ENCODE measurements at places on chromosomes 13 and 19. TPM values are rescaled to one million over a fixed set of nuclear protein-coding genes. Genes with fewer than 3 reads are reported as not detected.

GRCh38 chr19:2720777-2721569 lies at the start of gene DIRAS1:
TSS of gene DIRAS1 (minus strand) at chr19:2721372. CDS start at chr19:2717806, 3,566 bp downstream.
- H3K36me3 ChIP-seq, result no peaks in the 10 kb centered on the region
- no peak within 1 kb of the TSS for H3K27ac ChIP-seq
- peaks cover 23% of the 10 kb centered on the region for H3K27me3 ChIP-seq
- no peak for DNase-seq
- peaks cover 3% of the 10 kb centered on the region for H3K4me1 ChIP-seq
- no peak within 1 kb of the TSS for H3K4me3 ChIP-seq

- no peaks in the 10 kb centered on the region for H3K4me1 ChIP-seq
- no peak for DNase-seq
- H3K4me3 ChIP-seq, result no peak overlapping the region
- no peaks in the 10 kb centered on the region for H3K36me3 ChIP-seq
- no peaks in the 10 kb centered on the region for H3K27me3 ChIP-seq
- H3K27ac ChIP-seq, result no peak overlapping the region
Observed at GRCh38 chr13:72379581-72379980, 347.8 kb downstream of the MZT1 start.

DNA sequence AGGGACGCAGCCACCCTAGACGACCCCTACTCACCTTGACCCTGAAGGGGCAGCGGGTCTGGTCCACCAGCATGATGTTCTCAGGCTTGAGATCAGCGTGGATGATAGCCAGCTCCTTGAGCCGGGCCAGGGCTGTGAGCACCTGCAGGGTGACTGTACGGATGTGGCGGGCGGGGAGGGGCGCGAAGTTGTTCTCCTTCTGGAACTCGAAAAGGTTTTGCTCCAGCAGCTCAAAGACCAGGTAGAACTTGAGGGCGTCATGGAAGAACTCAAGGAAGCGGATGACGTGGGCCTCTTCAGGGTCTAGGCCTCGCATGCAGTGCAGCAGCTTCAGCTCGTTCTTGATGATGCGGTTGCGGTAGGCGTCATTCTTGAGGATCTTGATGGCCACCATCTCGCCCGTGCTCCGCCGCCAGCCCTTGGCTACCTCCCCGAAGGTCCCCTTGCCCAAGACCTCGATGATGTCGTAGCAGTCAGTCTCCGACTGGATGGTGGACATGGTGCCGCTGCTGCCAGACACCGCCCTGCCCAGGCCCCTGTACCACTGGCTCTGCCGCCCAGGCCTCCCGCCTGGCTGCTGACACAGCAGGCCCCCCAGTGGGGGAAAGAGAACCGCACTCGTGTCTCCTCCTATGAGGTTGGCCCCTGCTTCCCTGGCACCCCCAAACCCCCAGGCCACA lies 437 bp downstream of the HIPK4 start:
- H3K36me3 ChIP-seq, result no peaks in the 10 kb centered on the region
- DNase-seq, result no peak
- peaks cover 2% of the 10 kb centered on the region for H3K4me1 ChIP-seq

DNA sequence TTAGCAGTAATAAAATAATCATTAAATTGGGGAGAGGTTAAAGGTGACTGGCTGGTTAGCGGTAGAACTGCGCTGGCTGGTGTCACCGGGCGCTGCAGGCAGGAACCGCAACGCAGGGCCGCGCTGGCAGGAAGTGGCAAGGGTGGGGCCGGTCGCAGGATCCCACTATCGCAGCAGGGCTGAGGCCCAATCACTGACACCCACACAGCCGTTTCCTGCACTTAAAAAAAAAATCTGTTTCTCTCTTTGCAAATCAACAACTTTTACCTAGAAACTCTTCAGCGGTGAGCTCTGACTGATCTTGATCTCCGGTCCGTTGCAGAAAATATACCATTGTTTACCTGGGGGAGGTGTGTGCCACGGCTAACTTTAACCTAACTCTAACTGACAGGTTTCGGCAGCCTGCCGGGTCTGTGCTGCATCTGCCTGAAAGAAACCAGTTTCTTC lies 46.9 kb downstream of the KLF2 start:
- no peak overlapping the region for H3K4me3 ChIP-seq
- peaks cover 7% of the 10 kb centered on the region for H3K4me1 ChIP-seq
- peak; percentile 96 for DNase-seq
- H3K36me3 ChIP-seq, result peaks cover 46% of the 10 kb centered on the region

GRCh38 chr19:11448410-11448809 lies 13.0 kb downstream of the PRKCSH start:
- no peaks in the 10 kb centered on the region for H3K27me3 ChIP-seq
- no peak for DNase-seq
- H3K36me3 ChIP-seq, result peaks cover 30% of the 10 kb centered on the region
- no peak overlapping the region for H3K4me3 ChIP-seq

GRCh38 chr13:98941126-98941525 lies 36.7 kb downstream of the DOCK9 start:
- H3K4me1 ChIP-seq, result no peaks in the 10 kb centered on the region
- DNase-seq, result no peak
- no peak overlapping the region for H3K4me3 ChIP-seq
- H3K36me3 ChIP-seq, result peaks cover 9% of the 10 kb centered on the region
- H3K27me3 ChIP-seq, result no peaks in the 10 kb centered on the region
- H3K27ac ChIP-seq, result no peak overlapping the region

DNA sequence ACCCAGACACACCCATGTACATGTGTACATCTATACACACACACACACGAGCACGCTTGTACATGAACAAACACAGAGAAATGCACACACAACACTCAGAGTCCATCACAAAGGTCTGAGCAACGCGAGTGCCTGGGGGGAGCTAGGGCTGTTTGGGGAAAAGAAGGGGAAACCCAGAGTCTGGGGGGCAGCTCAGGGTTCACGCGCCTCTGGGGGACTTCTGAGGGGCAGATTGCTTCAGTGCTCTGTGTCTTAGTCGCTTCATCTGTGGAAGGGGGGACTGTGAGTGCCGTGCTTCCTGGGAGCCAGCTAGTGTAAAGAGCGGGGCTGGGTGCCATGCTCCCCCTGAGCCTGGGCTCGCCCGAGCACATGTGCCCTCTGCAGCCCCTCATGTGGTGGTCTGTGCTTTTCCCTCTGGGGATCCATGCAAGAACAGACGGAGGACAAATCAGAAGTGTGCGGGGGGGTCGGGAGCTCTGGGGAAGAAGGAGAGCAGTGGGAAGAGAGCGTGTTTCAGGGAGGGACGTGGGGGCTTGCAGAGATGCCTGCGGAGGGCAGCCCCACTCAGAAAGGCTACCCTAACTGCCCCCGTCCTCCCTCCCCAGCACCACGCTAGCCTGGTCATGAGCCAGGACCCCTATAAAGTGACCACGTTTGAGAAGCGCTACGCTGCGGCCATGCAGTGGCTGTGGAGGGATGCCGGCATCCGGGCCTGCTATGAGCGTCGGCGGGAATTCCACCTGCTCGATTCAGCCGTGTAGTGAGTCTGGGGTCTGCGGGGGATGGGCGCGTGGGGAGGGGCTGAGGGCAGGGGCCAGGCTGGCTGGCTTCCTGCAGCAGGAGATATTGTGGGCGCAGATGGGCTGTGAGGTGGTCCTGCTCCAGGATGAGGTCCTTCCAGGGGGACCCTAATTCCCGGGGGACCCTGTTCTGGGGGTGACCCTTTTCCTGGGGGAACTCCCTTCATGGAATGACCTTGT lies 14.0 kb downstream of the GNA15 start:
- no peak overlapping the region for H3K27ac ChIP-seq
- peaks cover 24% of the 10 kb centered on the region for H3K4me1 ChIP-seq
- no peak overlapping the region for H3K4me3 ChIP-seq
- peaks cover 36% of the 10 kb centered on the region for H3K36me3 ChIP-seq

DNA sequence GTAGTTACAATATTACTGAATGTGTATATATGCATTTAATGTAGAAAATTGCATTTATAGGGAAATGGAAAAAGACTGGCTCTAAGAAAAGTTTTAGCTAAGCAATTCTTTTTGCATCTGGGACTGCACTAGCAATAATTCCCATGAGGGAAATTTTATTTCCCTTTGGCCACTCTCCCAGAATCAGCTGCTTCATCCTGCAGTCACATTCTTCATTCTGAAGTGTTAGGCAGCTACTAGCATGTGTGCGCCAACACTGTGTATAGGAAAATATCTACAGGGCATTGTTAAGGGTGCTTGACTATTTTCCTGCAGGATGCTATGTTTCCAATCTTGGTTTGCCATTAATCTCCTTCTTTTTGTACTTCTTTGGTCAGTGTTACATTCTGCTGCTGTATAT lies 312.8 kb upstream of the PCDH20 start:
- H3K36me3 ChIP-seq, result no peaks in the 10 kb centered on the region
- H3K4me3 ChIP-seq, result no peak overlapping the region
- DNase-seq, result no peak
- no peak overlapping the region for H3K27ac ChIP-seq

GRCh38 chr13:28094306-28094705 lies 6.1 kb downstream of the FLT3 start:
- DNase-seq, result no peak
- H3K4me3 ChIP-seq, result no peak overlapping the region
- H3K4me1 ChIP-seq, result no peaks in the 10 kb centered on the region
- no peak overlapping the region for H3K27ac ChIP-seq
- H3K36me3 ChIP-seq, result no peaks in the 10 kb centered on the region
- peaks cover 45% of the 10 kb centered on the region for H3K27me3 ChIP-seq

- no peak overlapping the region for H3K4me3 ChIP-seq
- peaks cover 10% of the 10 kb centered on the region for H3K36me3 ChIP-seq
- peaks cover 10% of the 10 kb centered on the region for H3K4me1 ChIP-seq
- no peaks in the 10 kb centered on the region for H3K27me3 ChIP-seq
Observed at GRCh38 chr19:19554074-19555023, 16.3 kb downstream of the CILP2 start.

DNA sequence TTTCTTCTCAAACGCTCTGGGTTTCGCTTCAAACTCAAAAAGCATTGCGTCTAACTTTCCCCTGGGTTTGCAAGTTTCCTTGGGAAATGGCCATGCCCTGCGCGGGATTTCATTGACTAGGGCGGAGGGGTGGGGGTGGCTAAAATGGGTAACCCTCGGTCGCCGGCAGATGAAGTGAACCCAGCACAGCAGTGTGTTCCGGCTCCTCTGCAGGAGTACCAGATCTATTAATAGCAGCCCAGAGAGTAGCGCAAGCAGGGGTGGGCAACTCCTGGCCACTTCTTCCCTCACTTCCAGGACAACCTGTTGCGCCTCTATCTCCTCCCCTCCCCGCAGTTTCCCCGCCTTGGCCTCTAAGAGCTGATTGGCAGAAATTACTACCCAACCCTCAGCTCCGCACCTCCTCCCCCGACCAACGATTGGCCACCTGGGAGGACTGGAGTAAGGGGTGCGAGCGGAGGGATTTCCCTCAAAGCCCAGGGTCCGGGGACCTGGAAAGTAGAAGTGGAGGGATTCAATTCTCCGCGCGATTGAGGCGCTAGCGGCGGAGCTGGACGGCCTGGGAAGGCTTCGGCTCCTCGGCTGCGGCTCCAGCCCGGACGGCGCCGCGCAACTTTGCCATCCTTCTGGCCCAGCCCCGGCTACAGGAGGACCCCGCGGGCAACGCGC lies at the start of gene FREM2:
TSS of gene FREM2 (plus strand) at position 501 of the 669 bp plus-strand sequence. CDS start 268 bp downstream, outside the sequence.
- DNase-seq, result no peak
- H3K4me3 ChIP-seq, result no peak within 1 kb of the TSS
- no peaks in the 10 kb centered on the region for H3K36me3 ChIP-seq
- H3K4me1 ChIP-seq, result no peaks in the 10 kb centered on the region
- H3K27me3 ChIP-seq, result peaks cover 12% of the 10 kb centered on the region

DNA sequence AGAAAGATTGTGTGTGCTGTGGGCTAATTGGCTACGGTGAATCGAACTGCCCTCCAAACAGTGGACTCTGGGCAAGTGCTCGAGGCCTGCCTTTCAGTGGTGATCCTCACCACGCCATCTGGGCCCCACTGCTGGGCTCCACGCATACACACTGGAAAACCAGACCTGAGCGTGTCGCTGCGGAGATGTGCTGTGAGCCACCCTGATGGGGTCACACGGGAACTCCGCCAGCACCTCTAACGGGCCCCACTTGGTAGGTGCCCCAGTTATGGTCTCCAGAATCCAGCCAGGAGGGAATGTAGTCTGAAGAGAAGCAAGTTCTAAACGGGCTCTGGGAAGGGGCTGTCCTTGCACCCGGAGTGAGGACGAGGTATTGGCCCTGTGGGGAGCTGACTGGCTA lies 39.3 kb downstream of the C13orf46 start:
- peaks cover 24% of the 10 kb centered on the region for H3K27me3 ChIP-seq
- no peak overlapping the region for H3K27ac ChIP-seq
- no peak for DNase-seq
- H3K4me1 ChIP-seq, result peaks cover 13% of the 10 kb centered on the region
- H3K4me3 ChIP-seq, result no peak overlapping the region
- no peaks in the 10 kb centered on the region for H3K36me3 ChIP-seq

- DNase-seq, result peak; percentile 38
- H3K27me3 ChIP-seq, result no peaks in the 10 kb centered on the region
- peaks cover 55% of the 10 kb centered on the region for H3K36me3 ChIP-seq
- H3K4me3 ChIP-seq, result peak overlapping the region; percentile 65
- peak overlapping the region; percentile 87 for H3K27ac ChIP-seq
Observed at GRCh38 chr19:41325947-41326706, 16.2 kb downstream of the CCDC97 start.

DNA sequence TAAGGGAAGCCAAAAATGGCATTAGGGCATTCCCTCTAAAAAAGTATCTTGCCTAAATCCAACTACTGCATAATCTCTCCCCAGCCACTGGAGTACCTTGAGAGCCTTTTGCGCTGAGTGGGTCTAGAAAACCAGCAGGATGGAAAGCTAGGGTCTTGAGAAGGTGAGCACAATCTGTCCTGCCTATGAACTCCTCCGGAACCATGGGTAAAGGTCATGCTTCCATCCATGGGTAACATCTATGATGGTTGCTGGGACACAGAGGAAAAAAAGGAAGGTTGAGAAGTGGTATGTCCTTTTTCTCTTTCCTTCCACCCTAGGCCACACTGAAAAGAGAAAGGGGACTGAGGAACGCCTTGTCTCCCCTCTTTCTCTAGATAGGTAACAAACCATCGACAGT lies 52.4 kb downstream of the ZNF676 start:
- no peak for DNase-seq
- H3K4me1 ChIP-seq, result no peaks in the 10 kb centered on the region
- H3K4me3 ChIP-seq, result no peak overlapping the region
- H3K27ac ChIP-seq, result no peak overlapping the region

- peak overlapping the region; percentile 88 for H3K4me3 ChIP-seq
- peaks cover 56% of the 10 kb centered on the region for H3K4me1 ChIP-seq
- peak overlapping the region; percentile 92 for H3K27ac ChIP-seq
- H3K27me3 ChIP-seq, result no peaks in the 10 kb centered on the region
Observed at GRCh38 chr13:40984668-40985366, 34.3 kb downstream of the ELF1 start.

GRCh38 chr13:111919286-111919685 lies 147.7 kb upstream of the SOX1 start:
- H3K27me3 ChIP-seq, result no peaks in the 10 kb centered on the region
- H3K4me3 ChIP-seq, result no peak overlapping the region
- H3K4me1 ChIP-seq, result no peaks in the 10 kb centered on the region

- H3K4me3 ChIP-seq, result no peak overlapping the region
- no peaks in the 10 kb centered on the region for H3K4me1 ChIP-seq
- no peaks in the 10 kb centered on the region for H3K36me3 ChIP-seq
- no peak for DNase-seq
- no peak overlapping the region for H3K27ac ChIP-seq
- H3K27me3 ChIP-seq, result peaks cover 7% of the 10 kb centered on the region
Observed at GRCh38 chr13:36787181-36787580, 31.8 kb upstream of the RFXAP start.

ADAMTS10 gene
- total RNA-seq, result 2.8 TPM

CCDC106 gene
- 3.8 TPM for total RNA-seq

FTL gene
- 1,123 TPM for total RNA-seq

DAND5 gene
- total RNA-seq, result 0.15 TPM

F2RL3 gene
- total RNA-seq, result 0.13 TPM

LYPD5 gene
- 0.71 TPM for total RNA-seq

PEAK3 gene
- total RNA-seq, result 0.88 TPM
